Stimulated activated CD8-positive, alpha-beta memory T cell treated with anti-CD3 and anti-CD28 coated beads, Interleukin-15, amount 100 ng/mL, for 24 hours (primary cell): ENCODE measurements at places on chromosomes 1 and 21.

DNA sequence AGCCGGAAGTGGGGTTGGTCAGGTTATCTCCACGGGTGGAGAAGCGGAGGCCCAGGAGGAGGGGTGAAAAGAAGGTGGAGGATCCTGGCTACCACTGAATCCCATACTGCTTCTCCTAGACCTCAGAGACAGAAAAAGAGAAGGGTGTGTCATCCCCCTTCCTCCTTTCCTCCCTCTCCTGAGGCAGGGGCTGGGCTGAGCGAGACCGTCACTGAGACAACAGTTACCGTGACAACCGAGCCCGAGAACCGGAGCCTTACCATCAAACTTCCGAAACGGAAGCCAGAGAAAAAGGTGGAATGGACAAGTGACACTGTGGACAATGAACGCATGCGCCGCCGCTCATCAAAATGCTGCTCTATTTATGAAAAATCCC is 42.1 kb upstream of the NBPF3 start:
- DNase-seq = no peak

GRCh38 chr1:34974626-34975025 is 10.5 kb downstream of the TMEM35B start:
- no peak for DNase-seq

- DNase-seq = no peak
These were observed 16.8 kb upstream of the BRINP3 start for GRCh38 chr1:190494451-190494850.

- no peak for DNase-seq
These were observed 208.8 kb upstream of the ADGRL4 start for GRCh38 chr1:79215311-79215710.

GRCh38 chr1:923131-923990 is at the start of gene SAMD11:
TSS of gene SAMD11 (plus strand) at chr1:923923. CDS start at chr1:924432, 509 bp downstream.
- DNase-seq = peak; percentile 31

- DNase-seq = no peak
These were observed 923 bp upstream of the IFNGR2 start for GRCh38 chr21:33402001-33402979.

GRCh38 chr1:184194236-184194635 is 142.7 kb downstream of the TSEN15 start:
- DNase-seq = no peak
